ENCODE measurements at places on chromosomes 2 and 18. TPM values are rescaled to one million over a fixed set of nuclear protein-coding genes. Genes with fewer than 3 reads are reported as not detected.

DNA sequence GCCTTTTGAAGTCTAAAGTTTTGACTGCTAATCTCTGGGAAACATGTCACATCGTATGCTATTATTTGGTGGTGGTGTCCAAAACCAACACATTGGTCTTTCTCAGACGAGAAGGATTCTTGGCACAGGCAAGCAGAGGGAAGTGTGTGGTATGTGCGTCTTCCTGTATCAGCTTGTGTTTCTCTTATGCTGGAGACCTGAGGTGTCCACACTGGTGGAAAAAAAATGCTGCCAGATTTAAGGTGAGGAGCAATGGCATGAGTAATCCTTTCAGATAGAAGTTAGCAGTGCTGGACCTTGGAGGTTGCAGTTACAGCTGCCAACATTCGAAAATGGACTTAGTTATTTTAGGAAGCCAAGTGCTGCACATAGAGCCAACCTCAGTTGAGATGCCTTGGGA is 11.7 kb upstream of the FHL2 start:
- DNase-seq, result no peak

DNA sequence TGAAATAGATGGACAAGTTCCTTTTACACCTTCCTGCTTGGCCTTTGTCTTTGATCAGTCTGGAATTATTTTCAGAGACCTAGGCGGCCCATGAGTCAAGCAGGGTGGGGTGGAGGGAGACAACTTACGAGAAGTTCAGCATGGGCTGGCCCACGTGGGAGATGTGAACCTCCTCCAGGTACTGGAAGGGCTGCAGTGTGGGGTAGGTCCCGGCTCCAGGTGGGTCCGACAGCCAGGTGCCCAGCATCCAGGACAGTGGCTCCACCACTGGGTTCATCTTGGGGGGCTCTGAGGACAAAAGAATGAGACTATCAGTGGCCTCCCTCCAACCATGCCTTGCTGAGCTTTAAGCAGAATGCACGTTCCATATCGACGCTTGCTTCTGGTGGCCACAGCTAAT is 30.8 kb downstream of the THAP4 start:
- no peak for DNase-seq

- no peak for DNase-seq
These were observed 5.7 kb upstream of the TMEM178A start for GRCh38 chr2:39659765-39660611.

DNA sequence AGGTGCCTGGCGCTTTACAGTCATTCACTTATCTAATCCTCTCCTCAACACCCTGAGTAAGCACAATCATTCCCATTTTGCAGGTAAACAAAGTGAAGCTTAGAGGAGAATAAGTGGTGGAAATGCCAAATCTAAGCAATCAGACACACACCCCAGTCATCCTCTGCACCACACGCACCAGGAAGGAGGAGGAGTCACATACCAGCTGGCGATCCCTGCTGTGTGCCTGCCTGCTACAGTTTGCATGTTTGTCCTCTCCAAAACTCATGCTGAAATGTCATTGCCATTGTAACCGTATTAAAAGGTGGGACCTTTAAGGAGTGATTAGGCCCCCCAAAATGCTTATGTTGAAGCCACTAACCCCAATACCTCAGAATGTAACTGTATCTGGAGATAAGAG is 93.7 kb downstream of the LOXHD1 start:
- no peak for DNase-seq

The MEIS1 gene
- total RNA-seq, result 39.5 TPM

DNA sequence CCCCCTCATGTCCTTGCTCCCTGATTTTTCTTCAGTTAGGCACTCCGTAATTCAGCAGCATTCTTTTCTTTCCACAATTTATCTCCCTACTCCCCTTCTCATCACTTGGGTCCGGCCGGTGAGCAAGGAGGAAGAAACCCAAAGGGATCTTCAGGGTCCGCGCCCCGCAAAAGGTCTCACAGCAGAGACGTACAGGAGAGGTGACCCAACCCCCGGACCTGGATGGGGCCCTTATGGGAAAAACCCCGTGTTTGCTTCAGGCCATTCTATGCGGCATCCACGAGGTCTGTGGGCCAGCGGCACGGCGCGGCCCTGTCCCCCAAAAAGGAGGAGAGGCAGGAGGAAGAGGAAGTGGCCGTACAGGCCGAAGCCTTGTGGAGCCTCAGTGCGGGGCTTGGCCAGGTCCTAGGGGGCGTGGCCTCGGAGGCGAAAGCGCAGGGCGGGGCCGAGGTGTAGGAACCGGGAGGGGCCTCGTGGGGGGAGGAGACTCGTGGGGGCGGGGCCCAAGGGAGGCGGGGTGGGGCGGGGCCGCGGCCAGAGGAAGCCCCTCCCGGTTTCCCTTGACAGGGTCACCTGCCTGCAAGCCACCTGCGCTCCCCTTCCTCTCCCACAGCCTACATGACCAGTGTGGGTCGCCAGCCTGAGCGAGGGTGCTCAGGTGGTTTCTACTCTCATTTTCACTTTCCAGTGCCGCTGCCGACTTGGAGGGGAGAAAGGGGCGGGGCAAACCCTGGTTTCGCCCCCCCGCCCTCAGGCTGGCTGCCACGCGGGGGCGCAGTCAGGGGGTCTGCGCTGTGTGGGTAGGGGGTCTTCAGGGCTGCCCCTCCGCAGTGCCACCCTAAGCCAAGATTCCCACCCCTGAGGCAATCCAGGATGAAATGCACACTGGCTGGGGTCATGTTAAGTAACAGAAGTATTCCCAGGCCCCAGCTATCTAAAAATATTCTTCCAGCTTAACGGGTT is 156.4 kb upstream of the XPO1 start:
- peak; percentile 73 for DNase-seq

GRCh38 chr2:12979066-12979465 is 262.3 kb downstream of the TRIB2 start:
- no peak for DNase-seq

The CRYGD gene
- total RNA-seq, result 2.4 TPM

The NEB gene
- 0.41 TPM for total RNA-seq

The CYP1B1 gene
- 7.3 TPM for total RNA-seq

GRCh38 chr2:69046221-69046662 is 33.3 kb downstream of the ANTXR1 start:
- no peak for DNase-seq

GRCh38 chr2:20557635-20558034 is 93.3 kb downstream of the HS1BP3 start:
- DNase-seq, result no peak

The GALNT14 gene
- total RNA-seq, result 10.2 TPM

DNA sequence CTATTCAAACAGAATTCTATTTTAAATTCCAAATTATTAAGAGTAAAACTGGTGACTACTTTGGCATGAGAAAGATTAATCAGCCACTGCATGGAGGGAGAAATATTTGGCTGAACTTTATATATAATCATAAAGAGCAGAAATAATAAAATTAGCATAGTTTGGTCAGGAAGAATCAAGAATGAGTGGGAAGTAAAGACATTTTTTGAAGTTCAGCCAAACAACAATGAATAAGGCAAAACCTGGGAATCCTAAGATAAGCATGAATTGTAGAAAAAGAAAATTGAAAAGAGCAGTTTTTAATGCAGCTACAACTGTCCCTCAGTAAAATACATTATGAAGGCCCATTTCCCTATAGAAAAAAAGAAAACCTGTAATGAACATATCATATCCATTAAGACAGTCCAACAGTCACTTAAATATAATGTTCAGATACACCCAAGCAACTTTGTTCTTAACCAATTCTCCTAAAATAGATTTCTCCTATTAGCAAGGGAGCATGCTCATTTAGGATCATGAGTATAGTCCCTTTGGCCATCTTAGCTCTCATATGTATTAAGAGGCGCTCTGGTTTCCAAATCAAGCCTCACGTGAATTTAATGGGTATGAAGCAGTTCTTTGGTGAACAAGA is 6.5 kb downstream of the TMEM17 start:
- DNase-seq, result no peak

GRCh38 chr2:12998685-12999084 is 281.9 kb downstream of the TRIB2 start:
- DNase-seq, result no peak

Measured in frontal cortex (tissue), 4 donors.